Fibroblast of skin of left quadriceps (primary cell): ENCODE measurements at places on chromosomes 11 and 22.

GRCh38 chr11:112539741-112540140, 279.1 kb upstream of the PLET1 start:
- DNase-seq: no peak

GRCh38 chr11:92216789-92217188, 7.8 kb upstream of the FAT3 start:
- DNase-seq: no peak

- DNase-seq: no peak
Observed at GRCh38 chr22:43014316-43014868, 557 bp downstream of the PACSIN2 start.

DNA sequence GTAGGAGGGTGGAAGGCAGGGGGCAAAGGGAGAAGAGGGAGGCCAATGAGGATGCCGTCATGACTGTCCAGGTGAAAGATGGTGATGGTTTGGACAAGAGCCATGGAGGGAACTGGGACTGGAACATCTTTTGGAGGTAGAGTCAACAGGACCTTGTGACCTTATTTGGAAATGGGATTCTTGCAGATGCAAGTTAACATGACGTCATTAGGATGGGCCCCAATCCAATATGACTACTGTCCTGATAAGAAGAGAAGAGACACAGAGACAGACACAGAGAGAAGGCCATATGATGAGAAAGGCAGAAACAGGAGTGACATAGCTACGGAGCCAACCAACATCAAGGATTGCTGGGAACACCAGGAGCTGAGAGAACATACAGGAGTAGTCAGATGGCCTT, 31.0 kb upstream of the ISX start:
- no peak for DNase-seq

DNA sequence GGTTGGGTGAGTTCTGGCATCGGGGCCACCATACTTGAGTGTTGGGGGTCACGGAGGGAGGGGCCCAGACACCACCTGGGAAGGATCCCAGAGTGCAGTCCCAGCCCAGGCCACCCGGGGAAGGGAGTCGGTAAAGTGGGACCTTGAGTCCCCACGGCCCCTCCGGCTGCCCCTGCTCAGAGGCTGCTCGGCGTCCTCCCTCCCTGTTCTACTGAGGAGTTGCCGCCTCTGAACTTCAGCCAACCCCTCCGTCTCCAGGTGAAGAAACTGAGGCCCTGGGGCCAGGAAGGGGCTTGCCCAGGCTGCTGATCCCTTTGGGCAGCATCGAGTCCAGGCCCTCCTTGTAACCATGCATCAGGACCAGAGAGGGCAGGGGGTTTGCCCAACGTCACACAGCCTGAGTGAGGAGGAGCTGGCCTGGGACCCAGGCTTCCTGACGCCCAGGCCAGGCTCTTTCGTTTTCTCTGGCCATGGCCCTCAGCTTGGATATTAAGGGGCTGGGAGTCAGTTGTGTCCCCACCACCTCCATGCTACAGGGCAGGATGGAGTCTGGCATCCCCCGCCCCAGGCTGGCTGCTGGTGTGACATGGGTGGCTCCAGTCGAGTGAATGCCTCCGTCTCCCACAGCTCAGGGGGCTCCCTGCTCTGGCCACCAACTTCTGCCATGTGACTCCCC, 1.3 kb downstream of the PARVG start:
- DNase-seq: no peak

DNA sequence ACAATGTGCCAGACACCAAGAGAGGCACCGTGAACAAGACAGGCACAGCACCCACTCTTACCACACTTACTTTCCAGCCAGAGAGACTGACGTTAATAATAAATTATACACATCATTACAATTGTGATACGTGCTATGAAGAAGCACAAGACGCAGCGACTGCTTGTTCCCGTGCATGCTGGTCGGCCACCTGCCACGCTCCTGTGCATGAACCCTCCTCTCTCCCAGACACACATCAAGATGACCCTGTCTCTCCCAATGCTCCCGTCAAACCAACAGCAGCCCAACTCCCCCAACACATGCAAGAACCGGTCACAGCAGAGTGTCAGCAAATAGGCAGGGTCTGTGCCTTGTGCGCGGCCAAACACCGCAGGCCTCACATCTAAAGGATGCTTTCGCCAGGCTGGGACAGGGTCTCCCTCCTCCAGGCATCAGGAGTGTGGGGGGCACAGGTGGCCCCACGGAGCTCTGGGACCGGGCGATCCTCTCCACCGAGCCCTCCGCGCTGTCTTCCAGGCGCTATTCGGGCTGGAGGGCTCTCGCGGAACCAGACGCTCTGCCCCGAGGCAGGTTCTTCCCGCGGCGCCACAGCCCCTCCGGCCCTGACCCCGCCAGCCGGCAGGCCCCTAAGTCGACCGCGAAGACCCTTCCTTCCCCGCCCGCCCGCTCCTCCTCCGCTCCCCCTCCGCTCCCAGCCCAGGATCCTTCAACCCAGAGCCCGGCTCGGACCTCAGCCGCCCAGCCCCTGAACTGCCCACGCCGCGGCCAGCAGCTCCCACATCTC, 533 bp downstream of the SERGEF start:
- no peak for DNase-seq

GRCh38 chr11:46920755-46921154, 2.4 kb upstream of the LRP4 start:
- peak; percentile 91 for DNase-seq
